ENCODE measurements at places on chromosomes 13 and 19. TPM values are rescaled to one million over a fixed set of nuclear protein-coding genes. Genes with fewer than 3 reads are reported as not detected.

PSG2 gene
- not detected for total RNA-seq

CD33 gene
- total RNA-seq, result 0.40 TPM

JAK3 gene
- 2.0 TPM for total RNA-seq

THSD1 gene
- 3.7 TPM for total RNA-seq

FBXL12 gene
- total RNA-seq, result 13.2 TPM

MYPOP gene
- 3.7 TPM for total RNA-seq

ZNF536 gene
- 0.20 TPM for total RNA-seq

CTXN1 gene
- not detected for total RNA-seq

PTGIR gene
- 0.12 TPM for total RNA-seq

PRKCG gene
- total RNA-seq, result not detected

CEBPG gene
- total RNA-seq, result 26.5 TPM

TMC4 gene
- 36.5 TPM for total RNA-seq

MEIS3 gene
- total RNA-seq, result 0.64 TPM

MEDAG gene
- 2.7 TPM for total RNA-seq

DNA sequence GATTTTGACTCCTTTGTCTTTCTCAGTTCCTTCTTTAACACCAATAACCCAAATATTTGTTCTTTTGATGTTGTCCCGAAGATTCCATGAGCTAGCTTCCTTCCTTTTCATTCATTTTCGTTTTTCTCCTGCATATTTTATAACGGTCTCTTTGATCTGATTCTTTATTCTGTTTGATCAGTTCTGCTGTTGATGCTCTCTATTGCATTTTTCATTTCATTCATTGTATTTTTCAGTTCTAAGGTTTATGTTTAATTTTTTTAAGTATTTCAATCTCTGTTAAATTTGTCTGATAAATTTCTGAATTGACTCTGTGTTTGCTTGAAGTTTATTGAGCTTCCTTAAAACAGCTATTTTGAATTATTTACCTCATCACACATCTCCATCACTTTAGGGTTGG is 68.4 kb upstream of the LRCH1 start:
- no peak for ATAC-seq

DNA sequence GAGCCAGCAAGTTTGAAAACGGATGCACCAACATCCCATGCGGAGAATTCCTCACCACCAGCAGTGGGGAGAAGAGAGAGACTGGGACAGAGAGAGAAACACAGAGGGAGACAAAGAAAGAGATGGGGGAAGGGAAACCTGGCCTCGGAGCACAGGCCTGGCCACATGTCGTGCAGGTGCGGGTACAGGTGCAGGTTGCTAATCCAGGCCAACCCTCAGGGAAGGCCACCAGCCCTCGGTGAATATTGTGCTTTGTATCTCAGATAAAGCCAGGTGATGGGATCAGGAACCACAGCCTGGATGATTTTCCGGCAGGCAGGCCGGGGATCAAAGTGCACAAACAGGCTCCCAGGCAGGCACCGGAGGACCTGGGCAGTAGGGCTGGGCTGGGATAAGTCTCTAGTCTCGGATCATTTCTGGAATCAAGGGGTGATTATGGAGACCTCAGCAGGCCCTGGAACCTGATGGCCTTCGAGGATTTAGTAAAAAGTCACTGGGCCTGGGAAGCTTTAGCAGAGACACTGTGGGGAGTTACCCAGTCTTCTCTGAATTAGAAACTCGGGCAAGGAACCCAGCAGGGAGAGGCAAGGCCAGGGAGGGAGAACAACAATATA is 3.7 kb downstream of the GAS6 start:
- no peak for ATAC-seq

DNA sequence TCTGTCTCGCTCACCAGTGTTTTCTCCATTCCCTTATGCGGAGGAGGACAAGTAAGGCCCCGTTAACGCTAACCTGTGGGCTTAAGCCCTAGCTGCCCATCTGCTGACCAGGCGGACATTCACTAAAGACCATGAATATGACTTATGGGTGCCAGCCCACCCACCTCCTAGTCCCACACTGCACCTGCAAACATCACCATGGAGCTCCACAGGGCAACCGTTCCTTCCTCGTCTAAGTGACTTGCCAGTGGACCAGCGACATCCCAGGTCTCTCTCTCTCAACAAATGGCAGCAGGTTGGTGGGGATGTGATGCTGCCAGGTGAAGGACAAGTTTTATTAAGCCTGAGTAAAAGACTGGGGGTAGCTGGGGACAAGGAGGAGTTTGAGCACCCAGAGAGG is 55.2 kb downstream of the CCDC70 start:
- no peak for ATAC-seq

- peak; percentile 6 for ATAC-seq
Measured at GRCh38 chr19:3175781-3176714, 2.5 kb upstream of the S1PR4 start.

GRCh38 chr19:53102756-53103233 is 427 bp downstream of the ZNF160 start:
- peak; percentile 62 for ATAC-seq

- no peak for ATAC-seq
Measured at GRCh38 chr19:17214508-17215126, 540 bp upstream of the USE1 start.

DNA sequence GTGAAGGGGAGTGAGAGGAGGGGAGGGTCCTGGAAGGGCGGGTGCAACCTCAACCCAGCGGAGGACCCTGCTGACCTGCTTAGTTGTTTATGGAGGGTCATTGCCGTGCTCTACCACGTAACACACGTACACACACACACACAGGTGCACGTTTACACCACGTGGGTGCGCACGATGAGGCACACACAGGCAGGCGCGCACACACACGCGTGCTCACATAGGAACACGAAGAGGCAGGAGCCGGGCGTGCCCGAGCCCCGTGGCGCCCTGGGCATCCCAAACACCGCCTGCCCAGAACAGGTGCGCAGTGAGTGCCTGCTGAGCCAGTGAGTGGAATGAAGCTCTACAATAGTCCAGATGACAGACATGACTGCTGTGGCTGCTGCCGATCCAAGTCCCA is 11.2 kb upstream of the MADCAM1 start:
- ATAC-seq, result peak; percentile 16

GRCh38 chr19:50546527-50547221 is 21.6 kb downstream of the LRRC4B start:
- ATAC-seq, result no peak

GRCh38 chr19:2423071-2423914 is 4.1 kb downstream of the TIMM13 start:
- no peak for ATAC-seq

- ATAC-seq, result no peak
Measured at GRCh38 chr13:112651311-112651710, 38.5 kb upstream of the ATP11A start.

DNA sequence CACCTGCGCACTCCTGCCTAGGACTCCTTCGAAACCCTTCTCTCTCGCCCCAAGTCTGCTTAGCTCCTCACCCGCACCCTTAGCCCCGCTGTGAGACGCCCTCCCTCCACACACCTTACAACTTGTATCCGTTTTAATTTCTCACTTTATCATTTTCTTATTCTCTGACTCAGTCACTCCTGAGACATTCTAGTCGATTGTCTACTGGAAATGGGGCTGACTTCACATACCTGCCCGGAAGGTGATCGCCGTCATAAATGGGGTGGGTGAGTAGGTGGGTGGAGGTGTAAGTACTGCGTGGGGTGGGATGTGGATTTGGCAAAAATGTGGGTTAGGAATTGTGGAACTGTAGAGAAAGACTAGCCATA is 714 bp downstream of the NDFIP2 start:
- ATAC-seq, result peak; percentile 43

DNA sequence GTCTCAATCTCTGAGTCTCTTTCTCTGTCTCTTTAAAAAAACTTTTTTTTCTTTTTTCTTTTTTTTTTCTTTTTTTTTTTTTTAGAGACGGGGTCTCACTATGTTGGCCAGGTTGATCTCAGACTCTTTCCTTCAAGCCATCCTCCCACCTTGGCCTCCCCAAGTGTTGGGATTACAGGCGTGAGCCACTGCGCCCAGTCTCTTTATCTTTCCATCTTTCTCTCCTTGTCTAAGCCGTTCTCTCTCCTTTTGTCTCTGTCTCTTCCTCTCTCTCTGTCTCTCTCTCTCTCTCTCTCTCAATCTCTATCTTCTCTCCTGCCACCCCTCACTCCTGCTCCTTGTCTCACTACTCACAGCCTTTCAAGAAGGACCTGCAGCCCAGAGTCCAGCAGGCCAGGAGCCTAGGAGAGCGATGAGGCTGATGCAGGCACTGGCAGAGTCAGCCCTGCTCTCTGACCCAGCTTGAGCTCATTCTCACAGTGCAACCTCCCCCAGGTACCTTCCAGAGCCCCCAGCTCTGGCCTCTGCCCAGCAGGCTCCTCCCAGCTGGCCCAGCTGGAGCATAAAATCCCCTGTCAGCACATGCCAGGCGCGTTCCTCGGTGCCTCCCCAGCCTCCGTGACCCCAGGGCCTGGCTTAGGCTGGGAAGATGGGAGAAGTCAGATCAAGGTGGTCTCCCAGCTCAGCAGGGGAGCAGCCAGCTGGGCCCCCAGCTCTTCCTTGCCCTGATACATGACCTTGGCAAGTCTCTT is at the start of gene NPHS1:
NPHS1 (minus strand) TSS at position 476 of the 752 bp plus-strand sequence. CDS start 667 bp downstream, outside the sequence.
- ATAC-seq, result no peak

DNA sequence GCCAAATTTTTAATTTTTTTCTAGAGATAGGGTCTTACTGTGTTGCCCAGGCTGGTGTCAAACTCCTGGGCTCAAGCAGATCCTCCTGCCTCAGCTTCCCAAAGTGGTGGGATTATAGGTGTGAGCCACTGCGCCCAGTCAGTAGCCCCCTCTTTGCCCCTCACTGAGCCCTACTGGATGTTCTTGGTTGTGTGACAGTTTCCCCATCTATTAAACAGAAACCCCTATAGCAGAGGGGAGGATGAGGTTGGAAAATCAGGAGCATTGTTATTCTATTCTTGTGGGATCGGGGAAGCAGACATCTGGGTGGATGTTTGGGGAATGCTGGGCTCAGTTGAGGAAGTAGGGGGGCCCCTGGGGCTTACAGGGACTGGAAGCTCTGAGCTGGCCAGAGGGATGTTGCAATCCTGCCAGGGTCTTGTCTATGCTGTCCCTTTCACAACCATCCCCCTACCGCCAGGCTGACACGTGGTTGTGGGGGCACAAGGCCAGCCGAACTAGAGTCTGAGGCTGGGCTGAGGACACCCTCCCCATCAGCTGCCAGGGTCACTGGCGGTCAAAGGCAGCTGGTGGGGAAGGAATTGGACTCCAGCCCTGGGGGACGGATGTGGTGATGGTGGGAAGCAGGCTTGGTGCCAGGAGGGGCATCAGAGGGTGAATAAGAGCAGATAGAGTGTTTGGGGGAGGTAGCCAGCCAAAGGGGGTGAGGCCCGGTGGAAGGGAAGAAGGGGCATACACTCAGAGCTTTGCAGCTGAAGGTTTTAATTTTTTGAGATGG is 10.9 kb downstream of the APOC1 start:
- peak; percentile 34 for ATAC-seq

- ATAC-seq, result peak; percentile 21
Measured at GRCh38 chr13:52651897-52652195, 790 bp upstream of the SUGT1 start.

GRCh38 chr13:46561286-46561685 is 8.3 kb downstream of the LRCH1 start:
- no peak for ATAC-seq

- ATAC-seq, result no peak
Measured at GRCh38 chr13:75829830-75830229, 193.7 kb downstream of the LMO7 start.

DNA sequence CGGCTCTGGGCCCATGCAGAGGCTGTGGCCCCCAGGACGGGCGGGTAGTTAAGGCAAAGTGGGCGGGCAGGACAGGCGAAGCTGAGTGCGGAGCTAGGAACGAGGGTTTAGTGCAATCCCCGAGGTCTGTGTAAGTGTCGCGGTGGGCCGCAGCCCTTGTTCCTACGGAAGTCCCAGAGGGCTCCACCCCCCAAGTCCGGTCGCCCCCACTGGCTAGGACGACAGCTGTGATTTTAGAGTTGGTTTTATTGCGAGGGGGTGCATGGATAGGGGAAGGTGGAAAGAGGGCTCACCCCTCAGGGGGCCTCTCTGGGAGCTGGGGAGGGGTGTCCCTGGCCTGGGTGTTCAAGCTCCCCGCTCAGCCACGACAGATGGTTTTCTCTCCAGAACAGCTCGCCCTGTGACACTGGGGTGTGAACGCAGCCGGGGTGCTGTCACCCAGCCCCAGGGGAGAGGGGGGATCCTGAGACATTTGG is 21.7 kb downstream of the ZBTB7A start:
- ATAC-seq, result no peak

- no peak for ATAC-seq
Measured at GRCh38 chr13:112956571-112957294, 12.3 kb upstream of the MCF2L start.

DNA sequence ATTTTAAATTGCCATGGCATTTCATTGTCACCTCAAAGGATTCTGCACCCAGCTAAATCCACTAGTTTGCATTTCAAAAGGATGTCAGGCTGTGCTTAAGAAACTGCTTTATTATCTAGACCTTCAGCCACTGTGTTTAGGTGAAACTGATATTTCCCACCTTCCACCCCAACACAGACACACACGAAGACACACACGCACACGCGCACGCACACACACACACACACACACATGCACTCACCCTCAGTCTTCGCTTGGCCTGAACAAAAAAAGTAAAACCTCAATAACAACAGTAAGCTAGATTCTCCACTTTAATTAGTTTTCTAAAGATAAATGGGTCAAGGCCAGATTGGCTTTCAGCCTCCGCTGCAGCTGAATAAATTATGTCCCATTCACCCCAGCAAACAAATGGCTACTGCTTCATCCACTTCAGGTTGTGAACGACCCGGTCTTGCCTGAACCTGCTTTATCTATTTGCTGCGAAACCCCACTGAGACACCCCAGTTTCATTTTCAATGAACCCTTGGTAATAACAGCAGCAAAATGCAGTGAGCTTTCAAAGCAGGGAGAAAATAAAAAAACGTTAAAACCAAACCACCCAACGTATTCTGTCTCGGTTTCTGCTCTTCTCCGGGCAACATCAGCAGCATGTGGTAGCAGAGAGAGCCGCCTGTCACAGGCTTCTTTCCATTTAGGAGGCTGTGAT is 166.8 kb downstream of the DCT start:
- ATAC-seq, result no peak

GRCh38 chr13:47146991-47147811 is 250.3 kb upstream of the HTR2A start:
- ATAC-seq, result no peak

- peak; percentile 23 for ATAC-seq
Measured at GRCh38 chr19:49907745-49908446, 11.2 kb upstream of the IL4I1 start.

DNA sequence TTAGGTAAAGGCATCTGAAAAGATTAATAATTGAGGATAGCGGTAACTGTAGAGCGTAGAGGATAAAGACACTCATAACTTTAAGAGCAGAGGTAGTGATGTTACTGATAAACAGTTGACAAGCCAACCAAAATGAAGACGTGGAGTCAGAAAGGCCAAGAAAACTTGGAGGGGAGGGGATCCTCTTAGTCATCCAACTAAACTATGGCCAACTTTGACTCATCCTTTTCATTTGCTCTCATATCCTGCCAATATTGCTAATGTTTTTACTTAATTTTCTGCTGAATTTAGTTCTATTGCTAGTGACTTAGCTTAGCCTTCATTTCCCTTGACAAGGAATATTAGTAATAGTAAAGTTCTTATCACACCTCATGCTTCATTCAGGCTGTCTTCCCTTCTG is 13.4 kb downstream of the ITGBL1 start:
- ATAC-seq, result no peak
